Ecto neural progenitor cell (in vitro differentiated cells): ENCODE measurements at places on chromosomes 1 and 21.

GRCh38 chr1:63828322-63829044 lies 54.7 kb downstream of the ROR1 start:
- DNase-seq = no peak

GRCh38 chr1:234707641-234708040 lies 97.7 kb upstream of the IRF2BP2 start:
- DNase-seq = peak; percentile 21

DNA sequence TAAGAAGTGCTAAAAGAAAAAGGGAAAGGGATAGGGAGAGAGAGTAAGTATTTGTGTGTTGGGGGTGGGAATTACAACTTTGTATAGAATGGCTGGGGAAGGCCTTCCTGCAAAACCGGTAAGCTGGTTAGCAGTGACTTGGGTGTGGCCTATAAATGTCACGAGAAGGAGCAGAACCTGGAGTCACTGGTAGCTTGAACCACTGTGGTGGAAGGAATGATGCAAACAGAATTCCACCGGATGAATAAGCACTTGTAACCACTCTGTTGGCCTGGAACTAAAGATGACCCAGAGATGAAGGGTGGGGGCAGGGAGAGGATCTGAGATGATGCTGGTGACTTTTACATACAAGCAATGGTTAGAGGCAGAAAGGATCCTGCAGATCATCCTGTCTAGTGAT lies 8.9 kb downstream of the XKR8 start:
- DNase-seq = no peak

GRCh38 chr1:222794656-222795474 lies 20.0 kb upstream of the DISP1 start:
- no peak for DNase-seq

DNA sequence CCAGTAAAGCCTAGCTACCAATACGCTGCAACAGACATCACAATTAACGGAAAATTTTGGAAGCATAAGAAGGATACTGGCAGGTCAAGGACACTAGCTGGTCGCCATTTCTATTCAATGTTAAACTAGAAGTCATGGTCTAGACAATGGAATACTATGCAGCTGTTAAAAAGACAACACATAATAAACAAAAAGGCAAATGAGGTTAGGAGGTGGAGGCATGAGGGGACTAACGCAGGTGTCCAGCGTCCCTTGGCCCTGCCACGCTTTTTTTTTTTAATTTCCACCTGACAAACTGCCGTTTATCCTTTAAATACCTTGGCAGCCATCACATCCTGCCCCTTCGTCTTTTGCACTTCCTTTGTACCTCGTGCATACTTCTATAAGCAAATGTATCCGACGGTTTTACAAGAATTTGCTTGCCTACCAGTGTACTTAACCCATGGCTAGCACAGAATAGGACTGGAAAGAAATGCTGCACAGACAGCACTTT lies 698 bp upstream of the SLC22A15 start:
- no peak for DNase-seq

GRCh38 chr1:30523055-30524020 lies 200.0 kb downstream of the MATN1 start:
- peak; percentile 36 for DNase-seq

DNA sequence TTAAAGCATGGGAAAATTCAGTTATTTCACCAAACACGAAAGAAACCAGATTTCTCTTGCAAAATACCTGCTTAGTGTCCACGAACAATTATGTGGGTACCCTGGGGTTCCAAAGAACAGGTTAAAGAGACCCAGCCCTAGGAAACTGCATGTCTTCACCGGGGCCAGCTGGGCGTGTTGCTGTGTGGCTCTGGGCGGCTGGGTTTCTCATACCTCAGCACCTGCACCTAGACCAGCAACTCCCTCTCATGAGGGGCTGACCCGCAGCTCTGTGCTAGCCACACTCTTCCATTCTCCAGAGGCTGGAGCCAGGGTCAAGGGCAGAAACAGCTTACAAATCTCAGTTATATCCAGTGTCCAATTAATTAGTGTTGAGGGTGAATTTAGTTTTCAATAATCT lies 40.3 kb downstream of the ACP6 start:
- DNase-seq = no peak

GRCh38 chr1:152410599-152410998 lies 3.5 kb downstream of the CRNN start:
- no peak for DNase-seq

DNA sequence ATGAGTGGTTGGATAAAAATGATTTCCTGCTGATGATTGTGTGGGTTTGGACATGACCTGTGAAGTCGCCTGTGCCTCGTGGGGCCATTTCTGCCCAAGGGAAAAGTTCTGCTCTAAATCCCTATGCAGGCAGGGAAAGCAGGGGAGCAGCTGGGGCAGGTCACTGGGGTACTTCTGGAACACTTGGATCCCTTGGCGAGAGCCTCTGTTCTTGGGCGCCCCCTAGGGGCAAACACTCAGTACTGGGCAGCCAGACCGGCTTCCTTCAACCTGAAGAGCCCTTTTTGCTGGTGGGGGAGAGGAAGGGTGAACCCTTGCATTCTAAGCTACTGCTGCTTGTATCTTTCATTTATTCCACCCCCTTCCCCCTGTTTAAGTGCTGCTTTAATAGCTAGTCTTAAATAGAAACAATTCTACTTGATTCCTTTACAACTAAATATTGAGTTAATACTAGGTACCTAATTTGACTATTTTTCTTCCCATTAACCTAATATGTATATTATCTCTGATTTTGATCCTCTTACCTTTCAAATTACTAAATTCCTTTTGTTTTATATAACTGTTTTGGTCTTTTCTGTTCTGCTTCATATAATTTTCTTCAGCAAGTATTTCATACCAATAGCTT lies 5.1 kb upstream of the CLEC20A start:
- peak; percentile 87 for DNase-seq

DNA sequence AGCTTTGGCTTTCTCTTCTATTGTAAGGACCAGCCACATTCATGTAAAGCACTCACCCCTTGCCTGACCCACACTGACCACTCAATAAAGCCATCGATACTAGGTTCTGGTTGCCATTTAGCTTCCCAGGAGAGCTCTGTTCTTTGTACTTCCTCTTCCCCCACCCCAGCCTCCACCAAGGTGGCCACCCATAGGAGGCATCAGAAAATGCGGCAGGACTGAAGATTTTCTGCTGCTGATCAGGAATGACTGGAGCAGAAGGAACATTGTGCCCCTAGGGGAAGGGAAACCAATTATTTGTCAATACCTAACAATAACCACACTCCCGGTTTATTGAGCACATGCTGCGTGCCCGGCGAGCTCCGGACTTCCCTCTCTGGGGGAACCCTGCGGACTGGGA lies 5.2 kb upstream of the SMIM12 start:
- no peak for DNase-seq

- DNase-seq = no peak
Measured at GRCh38 chr1:45929257-45929687, 125.9 kb downstream of the MAST2 start.

GRCh38 chr1:163066168-163066567 lies 3.0 kb upstream of the RGS4 start:
- DNase-seq = no peak

GRCh38 chr1:22556391-22557104 lies 6.7 kb upstream of the EPHA8 start:
- peak; percentile 62 for DNase-seq

DNA sequence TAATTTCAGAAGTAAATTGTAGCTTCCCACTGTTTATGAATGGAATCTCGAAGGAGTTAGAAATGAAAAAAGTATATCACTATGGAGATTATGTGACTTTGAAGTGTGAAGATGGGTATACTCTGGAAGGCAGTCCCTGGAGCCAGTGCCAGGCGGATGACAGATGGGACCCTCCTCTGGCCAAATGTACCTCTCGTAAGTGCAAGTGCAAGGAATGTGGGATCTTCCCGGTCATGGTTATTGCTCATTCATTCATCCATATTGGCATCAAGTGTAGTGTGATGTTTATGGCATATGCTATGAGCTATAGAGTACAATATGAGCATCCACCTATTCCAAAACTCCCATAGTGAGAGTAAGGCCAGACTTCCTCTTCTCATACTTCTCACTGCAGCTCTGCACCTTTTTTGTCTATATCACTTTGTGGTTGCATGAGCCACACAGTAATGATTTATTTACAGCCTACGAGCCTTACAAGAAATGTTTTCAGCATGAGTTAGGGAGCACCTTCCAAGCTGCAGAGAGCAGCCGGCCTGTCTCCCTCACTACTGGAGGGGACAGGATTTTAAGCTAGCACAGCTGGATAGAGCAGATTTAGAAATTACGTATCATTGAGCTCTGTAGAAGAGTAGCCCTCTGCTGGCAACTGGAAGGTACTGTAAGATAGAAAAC lies 24.9 kb upstream of the CR1L start:
- DNase-seq = no peak

- DNase-seq = no peak
Measured at GRCh38 chr1:20359451-20360330, 69.0 kb downstream of the VWA5B1 start.

- DNase-seq = no peak
Measured at GRCh38 chr1:195789321-195789720, 818.9 kb downstream of the KCNT2 start.

- no peak for DNase-seq
Measured at GRCh38 chr1:48920851-48921250, 144.2 kb upstream of the BEND5 start.

DNA sequence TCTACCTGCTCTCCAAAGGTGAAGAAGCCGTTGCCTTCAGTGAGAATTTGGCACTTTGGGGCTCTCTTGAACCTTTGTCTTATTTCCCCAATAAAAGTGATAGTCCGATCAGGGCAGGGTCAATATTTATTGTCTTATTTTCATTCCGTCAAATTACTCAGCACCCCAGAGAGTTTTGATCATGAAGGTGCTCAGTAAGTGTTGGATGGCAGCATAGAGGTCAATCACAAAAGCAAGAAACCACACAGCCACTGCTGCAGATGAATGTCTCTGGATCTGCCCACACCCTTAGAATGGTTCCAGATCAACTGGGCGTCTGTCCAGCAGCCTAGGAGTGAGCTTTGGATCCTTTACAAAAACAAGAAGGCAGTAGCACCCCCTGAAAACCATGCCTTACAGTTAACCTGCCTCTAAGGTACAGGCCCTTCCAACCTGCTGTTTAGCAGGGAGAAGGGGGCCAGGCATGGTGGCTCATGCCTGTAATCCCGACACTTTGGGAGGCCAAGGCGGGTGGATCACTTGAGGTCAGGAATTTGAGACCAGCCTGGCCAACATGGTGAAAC lies 97.3 kb downstream of the PSMG1 start:
- no peak for DNase-seq

- no peak for DNase-seq
Measured at GRCh38 chr1:1332774-1333480, 1.8 kb downstream of the TAS1R3 start.

GRCh38 chr1:181504399-181504842 lies 21.1 kb downstream of the CACNA1E start:
- DNase-seq = peak; percentile 56

GRCh38 chr1:49199564-49199963 lies 422.9 kb upstream of the BEND5 start:
- no peak for DNase-seq

DNA sequence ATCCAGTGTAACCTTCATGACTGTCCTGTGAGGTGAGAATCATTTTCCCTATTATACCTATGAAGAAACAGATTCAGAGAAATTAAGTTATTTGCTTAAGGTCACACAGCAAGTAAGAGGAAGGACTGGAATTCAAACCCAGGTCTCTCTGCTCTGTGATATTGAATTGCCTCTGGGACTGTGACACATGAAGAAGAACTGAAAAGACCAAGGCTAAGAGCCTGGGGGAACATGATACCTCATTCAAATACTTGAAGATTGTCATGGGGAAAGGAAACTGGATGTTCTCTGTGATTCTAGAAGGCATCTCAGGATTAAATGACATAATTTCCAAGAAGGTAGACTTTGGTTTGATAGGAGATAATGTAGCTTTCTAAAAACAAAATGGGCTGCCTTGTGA lies 3.6 kb downstream of the WDTC1 start:
- no peak for DNase-seq

GRCh38 chr1:189904509-189904908 lies 573.2 kb downstream of the BRINP3 start:
- no peak for DNase-seq

DNA sequence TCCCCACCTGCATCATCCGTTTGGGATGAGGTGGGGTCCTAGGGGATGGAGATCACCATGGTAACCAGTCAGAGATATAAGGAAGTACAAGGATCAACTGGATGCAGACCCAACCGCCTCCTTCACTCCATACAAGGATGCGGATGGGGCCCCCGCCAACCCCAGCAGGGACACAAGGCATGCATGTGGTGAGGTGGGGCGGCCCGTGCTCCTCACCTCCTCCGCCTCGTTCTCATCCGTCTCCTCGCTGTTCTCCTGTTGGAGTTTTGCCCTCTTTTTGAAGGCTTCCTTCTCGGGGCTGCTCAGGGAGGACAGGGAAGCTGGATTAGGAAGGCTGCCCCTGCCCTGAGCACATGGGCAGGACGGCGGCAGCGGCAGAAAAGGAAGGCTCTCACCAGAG lies 23.8 kb downstream of the KIF21B start:
- no peak for DNase-seq

DNA sequence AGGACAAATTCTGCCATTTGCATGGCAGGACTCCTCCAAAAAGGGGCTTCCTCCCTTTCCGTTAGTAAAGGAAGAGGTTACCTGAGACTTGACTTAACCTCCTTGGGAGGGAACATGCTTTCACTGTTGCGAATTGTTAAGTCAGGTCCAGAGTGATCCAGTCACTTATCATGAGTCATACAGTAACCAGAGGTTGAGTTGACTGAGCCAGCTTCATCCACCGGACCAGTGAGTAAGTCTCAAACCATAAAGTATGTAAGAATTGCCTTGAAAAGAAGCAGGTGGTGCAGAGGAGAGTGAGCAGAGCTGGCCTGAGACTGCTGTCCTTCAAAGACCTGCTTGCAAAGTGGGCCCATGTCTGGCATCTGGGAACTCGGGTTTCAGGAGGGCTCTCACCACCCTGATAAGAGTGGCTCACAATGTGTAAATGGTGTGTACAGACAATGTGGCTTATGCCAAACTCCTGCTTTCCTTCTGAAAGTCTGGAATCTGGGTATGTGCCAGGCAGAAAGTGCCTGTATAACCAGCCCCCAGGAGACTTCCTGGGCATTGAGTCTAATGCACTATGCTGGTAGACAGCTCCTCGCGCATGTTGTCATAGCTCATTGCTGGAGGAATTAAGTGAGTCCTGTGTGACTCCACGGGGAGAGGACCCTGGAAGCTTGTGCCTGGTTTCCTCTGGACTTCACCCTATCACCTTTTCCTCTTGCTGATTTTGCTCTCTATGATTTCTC lies 84.3 kb upstream of the KLHDC7A start:
- DNase-seq = no peak
